Fibroblast of lung (primary cell): ENCODE measurements at places on chromosomes 6 and 20.

DNA sequence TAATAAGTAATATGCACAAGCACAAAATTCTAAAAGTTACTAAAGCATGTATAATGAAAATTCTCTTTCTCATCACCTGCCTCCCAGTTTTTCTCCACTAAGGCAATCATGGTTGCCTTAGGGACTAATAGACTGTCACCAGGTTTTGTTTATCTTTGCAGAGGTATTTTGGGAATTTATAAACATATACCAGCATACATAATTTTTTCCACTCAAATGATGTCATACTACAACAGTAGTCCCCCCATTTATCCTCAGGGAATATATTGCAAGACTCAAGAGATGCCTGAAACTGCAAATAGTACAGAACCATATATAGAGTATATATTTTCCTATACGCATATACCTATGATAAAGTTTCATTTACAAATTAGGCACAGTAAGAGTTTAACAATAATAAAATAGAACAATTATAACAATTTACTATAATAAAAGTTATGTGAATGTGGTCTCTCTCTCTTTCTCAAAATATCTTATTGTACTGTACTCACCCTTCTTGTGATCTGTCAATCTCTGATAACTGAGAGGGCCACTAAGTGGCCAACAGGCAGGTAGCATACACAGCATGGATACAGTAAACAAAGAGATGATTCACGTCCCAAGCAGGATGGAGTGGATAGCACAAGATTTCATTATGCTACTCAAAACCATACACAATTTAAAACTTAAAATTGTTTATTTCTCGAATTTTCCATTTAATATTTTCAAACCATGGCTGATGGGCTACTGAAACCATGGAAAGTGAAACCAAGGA lies 19.7 kb downstream of the RBL1 start:
- no peak for DNase-seq

- no peak for DNase-seq
Measured at GRCh38 chr6:109172101-109172746, 76.9 kb downstream of the CEP57L1 start.

GRCh38 chr6:44474190-44474631 lies 86.7 kb downstream of the CDC5L start:
- DNase-seq, result no peak

- no peak for DNase-seq
Measured at GRCh38 chr6:123780021-123780420, 23.6 kb upstream of the NKAIN2 start.

GRCh38 chr20:53602661-53603060 lies 9.0 kb upstream of the ZNF217 start:
- no peak for DNase-seq

GRCh38 chr6:51959744-51960383 lies 127.5 kb downstream of the PKHD1 start:
- DNase-seq, result peak; percentile 41

DNA sequence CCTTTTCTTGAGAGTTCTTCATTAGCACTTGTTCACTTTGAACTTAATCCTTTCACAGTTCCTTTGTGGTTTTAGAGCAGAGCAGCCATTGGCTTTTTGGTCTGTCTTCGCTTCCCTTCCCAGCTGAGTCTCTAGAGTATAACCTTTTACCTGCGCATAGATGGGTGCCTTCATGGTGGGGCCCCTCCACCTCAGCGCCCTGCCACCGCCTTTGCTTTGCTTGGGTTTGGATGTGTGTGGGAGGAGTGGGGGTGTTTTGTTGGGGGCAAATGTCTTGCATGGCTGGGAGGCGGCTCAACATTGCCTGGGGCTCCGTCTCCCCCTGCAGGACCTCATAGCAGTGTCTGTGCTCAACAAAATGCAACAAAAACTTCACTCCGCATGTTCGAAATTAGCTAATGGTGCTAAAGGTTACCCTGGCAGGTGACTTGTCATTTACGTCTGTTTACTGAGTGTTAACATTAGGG lies 11.9 kb downstream of the PYGB start:
- no peak for DNase-seq

DNA sequence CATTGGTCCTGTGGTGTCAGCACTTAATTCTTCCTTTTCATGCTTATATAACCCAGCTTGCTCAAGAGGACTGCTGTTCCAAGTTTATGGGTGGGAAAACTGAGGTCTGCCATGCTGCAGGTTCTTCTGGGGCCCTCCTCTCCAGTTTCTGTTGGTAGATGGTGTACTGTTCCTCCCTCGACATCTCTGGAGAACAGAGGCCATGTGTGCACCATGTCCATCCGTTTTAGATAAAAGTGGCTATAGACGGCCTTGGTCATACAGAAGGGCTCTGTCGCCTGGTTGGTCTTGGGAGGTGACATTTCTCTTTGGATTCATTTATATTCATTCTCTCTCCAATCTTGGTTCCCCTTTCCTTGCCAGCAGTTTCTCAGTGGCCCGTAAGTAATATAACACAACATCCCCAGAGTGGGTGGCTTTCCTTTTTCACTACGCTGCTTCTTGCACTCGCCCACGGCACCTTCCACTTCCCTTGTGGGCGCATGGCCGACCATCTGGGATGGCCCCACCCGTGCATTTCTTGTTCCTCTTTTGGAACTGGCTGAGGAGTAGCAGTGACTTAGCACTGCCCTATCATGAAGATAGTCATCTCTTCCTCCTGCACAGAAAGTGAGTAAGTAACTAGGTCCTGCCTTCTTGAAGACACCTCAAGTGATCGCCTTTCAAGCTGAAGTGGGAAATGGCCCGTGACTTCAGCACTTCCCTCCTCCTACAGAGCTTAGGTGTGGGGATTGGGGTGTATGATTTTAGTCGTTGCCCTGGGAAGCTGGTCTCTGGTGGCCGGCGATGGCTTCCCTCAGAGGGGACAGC lies 94.2 kb downstream of the RREB1 start:
- DNase-seq, result no peak

DNA sequence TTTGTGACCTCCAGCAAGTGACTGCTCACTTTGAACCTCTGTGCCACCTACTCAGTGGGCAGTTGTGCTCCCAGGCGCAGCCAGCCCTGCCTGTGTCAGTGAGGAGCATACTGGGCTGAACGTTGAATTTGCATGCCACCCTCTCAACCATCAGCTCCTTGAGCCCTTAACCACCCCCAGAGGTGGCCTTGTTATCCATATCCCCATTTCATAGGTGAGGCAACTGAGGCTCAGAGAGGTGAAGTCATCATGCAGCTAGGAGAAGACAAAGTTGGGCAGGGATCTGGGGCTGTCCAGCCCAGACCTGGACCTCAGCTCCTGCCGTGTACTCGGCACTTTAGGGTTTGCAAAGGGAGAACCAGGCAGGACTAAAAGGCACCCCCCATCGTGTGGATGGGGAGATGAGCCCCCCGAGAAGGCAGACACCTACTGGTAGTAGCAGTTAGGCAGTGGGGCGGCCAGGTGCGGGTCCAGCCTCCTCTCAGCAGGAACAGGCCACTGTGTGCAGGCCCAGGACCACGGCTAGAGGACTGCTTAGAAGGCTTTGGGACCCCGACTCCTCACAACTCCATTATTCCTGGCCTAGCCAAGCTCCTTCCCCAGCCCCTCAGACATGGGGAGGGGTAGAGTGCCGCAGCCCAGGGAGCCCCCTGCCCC lies 100.8 kb upstream of the MYL9 start:
- no peak for DNase-seq

- DNase-seq, result peak; percentile 18
Measured at GRCh38 chr6:146337376-146337775, 206.3 kb upstream of the RAB32 start.

DNA sequence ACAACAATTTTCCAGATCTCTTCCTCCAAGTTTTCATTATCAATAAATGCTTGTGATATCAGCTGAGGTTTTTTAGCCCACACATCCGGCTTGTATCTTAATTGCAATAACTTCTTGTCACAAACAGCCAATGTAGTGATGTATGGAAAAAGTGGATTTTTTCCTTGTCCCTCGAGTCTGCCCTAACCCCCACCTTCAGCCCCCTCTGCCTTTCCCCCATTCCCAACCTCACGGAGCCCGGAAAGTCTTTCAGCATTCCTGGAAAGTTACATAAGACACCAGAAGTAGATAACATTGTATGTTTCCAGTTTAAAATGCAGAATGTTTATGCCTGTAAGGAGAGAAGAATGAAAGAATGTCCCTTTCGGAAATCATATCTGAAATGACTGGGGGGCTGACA lies 179.2 kb upstream of the PHACTR1 start:
- DNase-seq, result peak; percentile 87

DNA sequence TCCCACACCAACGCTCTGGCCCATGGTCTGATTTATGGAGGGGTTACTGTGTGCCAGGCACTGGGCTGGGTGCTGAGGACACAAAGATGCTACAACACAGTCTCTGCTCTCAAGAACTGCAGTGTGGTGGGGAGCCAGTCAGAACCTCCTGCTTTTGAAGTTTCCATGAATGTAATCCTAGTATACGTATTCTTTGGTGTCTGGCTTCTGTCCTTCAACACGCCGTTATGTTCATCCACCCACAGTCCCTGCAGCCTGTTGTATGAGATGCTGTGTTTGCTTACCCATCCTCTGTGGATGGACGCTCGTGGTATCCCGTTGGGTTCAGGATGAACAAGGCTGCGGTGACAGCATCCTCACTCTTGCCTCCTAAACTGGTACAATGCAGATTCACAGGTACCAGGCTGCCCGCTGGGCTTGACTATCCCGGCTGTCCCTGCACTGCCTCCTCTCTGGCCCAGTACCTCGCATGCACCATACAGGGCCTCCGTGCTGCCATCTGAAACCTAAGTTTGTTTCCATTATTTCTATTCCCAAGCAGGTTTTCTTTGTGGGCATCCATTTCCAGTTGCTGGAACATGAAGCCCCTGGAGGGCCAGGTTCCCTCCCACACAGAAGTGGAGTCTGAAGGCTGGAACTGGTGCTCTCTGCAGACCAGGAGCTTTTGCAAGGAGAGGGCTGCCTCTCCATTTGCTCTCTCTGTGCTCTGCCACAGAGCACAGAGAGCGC lies 364.5 kb downstream of the ZFAND3 start:
- no peak for DNase-seq

DNA sequence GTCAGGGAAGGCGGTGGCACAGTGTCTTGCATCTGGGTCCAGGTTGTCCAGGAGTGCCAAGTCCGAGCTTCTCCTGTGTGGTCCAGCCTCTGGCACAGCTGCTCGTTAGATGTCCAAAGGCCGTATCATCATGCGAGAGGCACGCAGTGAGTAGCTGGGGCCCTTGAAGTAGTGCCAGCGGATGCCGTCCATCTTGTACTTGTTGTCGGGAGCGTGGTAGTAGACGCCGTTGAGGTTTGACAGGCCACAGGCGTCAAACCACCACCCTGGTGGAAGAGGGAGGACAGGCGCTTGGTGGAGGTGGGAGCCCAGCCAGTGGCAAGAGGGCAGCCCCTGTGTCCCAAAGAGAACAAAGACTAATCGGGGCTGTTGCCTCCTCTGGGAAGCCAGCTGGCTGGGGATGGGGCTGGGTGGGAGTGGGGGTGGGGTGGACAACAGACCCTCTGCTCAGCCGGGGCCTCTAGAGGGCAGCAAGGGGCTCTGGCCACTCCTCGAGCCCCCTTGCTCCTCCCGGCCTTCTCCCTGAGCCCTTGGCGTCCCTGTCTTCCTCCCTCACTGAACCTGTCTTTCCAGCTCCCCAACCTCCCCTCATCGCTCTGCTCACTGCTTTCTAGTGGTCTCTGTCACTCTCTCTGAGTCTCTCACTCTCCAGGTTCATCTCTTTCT lies 39.5 kb downstream of the FAM110A start:
- no peak for DNase-seq

GRCh38 chr20:36806049-36806448 lies 32.5 kb upstream of the DSN1 start:
- DNase-seq, result no peak

- no peak for DNase-seq
Measured at GRCh38 chr6:44733126-44733525, 345.6 kb downstream of the CDC5L start.

DNA sequence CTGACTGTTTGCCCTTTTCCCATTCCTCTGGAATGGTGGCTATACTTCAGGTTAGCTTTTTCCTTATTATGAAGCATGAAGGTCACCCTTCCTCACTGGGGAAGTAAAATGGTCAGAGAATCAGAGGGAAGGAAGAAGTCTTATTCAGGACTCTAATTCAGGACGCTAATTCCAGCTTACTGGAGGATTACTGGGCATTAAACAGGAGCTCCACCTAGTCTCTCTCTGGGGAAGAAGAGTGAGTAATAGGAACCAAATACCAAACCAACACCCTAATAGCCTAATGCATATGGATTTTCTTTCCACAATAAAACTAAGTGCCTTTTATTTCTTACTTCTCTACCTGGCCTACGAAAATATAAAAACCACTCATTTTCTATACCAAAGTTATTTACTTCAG lies 10.1 kb downstream of the CRISP1 start:
- DNase-seq, result no peak

- no peak for DNase-seq
Measured at GRCh38 chr6:39247667-39248194, 18.5 kb upstream of the KCNK5 start.

DNA sequence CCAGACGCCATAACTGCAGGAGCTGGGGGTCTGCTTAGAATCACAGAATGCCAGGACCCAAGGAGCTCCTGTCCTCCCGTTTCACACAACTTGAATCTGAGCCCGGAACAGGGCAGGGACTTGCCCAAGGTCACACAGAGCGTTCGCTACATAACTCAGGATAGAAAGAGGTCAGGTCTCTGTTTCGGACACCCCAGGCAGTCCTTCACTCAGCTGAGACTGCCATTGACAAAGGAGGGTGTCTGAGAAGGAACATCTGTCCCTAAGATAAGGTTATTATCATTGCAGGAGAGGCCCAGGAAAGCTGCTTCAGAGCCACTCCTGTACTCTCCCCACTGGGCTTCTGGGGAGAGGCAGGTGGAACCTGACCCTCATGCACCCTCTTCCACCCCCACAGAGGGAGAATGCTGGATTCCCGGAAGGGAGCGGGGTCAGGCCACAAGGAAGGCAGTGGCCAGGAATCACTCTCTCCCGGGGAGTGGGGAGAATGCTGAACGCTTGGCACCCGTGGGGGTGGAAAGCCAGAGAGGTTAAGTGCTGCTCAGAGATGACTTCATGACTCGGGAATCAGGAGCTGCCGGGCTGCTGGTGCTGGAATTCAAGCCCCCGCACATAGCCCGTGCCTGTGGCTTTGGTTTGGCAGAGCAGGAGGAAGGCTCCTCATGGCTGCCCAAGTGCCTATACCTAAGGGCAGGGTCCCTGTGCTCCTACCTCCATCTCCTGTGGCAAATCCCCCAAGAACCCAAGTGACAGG lies 10.7 kb downstream of the SDC4 start:
- peak; percentile 98 for DNase-seq

DNA sequence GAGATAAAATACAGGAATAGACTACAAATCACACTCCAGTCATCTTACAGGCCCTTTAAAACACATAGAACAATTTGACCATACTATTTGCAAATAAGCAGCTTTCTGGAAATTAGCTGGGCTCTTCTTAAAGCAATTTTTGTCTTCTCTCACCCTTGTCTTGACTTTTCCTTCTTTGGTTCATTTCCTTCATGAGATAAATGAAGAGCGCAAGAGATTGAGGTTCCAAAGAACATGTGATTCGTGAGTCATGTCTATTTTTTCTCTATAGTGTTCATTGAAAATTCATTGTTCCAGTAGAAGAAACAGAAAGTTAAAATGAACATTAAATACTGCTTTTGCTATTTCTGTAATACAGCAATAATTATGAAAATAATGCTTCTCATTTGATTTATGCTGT lies 33.9 kb downstream of the PRDM1 start:
- no peak for DNase-seq

GRCh38 chr6:136347847-136348246 lies 58.2 kb upstream of the BCLAF1 start:
- DNase-seq, result peak; percentile 41
